ENCODE measurements at places on chromosomes 16 and 17.

GRCh38 chr16:17518441-17518840, 47.7 kb upstream of the XYLT1 start:
- DNase-seq: no peak

DNA sequence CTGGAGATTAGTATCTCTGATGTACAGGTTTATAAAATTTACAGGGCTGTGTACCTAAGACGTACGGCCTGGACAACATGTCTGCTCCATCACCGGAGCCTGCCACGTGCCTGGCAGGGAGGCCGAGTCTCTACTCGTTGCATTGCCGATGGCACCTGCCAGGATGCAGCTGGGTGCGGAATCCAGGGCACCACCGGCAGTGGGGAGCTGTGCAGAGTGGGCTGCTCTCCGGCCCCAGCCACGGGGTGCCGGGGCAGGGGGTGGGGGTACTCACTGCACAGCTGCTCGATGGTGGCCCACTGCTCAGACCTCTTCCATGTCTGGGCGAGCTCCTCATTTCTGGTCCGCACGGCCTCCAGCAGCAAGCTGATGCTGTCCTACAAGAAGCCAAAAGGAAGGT, 13.1 kb upstream of the FAAP100 start:
- no peak for DNase-seq

DNA sequence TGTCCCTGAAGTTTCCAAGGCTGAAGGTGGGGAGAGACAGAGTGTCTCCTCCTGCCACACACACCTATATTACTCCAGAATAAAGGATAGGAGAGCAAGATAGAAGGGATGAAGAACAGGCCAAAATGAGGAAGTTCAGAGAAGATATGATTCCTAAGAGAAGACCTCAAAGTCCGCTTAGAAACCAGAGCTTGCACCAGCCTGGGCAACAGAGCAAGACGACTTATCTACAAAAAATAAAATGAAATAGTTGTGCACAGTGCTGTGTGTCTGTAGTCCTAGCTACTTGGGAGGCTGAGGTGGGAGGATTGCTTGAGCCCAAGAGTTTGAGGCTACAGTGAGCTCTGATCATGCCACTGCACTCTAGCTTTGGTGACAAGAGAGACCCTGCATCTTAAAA, 128.2 kb downstream of the HS3ST3B1 start:
- DNase-seq: no peak

GRCh38 chr16:28193530-28194423, 18.0 kb downstream of the XPO6 start:
- DNase-seq: peak; percentile 19

- no peak for DNase-seq
Observed at GRCh38 chr16:57256601-57257395, 11.7 kb downstream of the ARL2BP start.

GRCh38 chr16:17951378-17951777, 385.2 kb downstream of the NPIPA8 start:
- DNase-seq: no peak

DNA sequence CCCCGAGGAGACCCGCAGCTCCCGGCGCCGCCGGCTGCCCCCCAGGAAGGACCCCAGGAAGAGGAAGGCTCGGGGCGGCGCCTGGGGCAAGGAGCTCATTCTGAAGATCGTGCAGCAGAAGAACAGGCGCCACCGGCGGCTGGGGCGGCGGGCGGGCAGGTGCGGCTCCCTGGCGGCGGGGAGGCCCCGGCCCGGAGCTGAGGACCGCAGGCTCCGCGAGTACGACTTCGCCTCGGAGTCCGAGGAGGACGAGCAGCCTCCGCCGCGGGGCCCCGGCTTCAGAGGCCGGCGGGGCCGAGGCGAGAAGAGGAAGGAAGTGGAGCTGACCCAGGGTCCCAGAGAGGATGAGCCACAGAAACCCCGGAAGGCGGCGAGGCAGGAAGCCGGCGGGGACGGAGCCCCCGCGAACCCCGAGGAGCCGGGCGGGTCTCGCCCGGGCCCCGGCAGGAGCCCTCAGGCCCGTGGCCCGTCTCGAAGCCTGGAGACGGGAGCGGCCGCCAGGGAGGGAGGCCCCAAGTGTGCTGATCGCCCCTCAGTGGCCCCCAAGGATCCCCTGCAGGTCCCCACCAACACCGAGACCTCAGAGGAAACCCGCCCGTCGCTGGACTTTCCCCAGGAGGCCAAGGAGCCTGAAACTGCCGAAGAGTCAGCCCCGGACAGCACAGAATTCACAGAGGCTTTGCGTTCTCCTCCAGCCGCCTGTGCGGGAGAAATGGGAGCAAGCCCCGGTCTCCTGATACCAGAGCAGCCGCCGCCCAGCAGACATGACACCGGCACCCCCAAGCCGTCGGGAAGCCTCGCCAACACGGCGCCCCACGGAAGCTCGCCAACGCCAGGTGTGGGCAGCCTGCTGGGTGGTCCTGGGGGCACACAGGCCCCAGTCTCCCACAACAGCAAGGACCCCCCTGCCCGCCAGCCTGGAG, 22.3 kb upstream of the ZFPM1 start:
- no peak for DNase-seq

GRCh38 chr17:2043785-2044184, 2.0 kb downstream of the OVCA2 start:
- DNase-seq: no peak

GRCh38 chr16:85424260-85425073, 188.7 kb upstream of the GSE1 start:
- DNase-seq: no peak

DNA sequence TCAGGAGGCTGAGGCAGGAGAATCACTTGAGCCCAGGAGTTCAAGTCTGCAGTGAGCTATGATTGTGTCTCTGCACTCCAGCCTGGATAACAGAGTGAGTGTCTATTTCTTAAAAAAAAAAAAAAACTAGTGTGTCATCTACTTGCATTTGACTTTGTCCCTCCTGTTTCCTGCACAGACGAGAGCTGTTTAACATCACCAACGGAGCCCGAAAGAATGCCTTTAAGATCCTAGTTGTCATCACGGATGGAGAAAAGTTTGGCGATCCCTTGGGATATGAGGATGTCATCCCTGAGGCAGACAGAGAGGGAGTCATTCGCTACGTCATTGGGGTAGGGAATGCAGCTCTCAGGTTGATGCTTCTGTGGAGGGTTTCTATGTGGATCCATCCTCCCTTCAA, 13.4 kb downstream of the ITGAM start:
- no peak for DNase-seq

DNA sequence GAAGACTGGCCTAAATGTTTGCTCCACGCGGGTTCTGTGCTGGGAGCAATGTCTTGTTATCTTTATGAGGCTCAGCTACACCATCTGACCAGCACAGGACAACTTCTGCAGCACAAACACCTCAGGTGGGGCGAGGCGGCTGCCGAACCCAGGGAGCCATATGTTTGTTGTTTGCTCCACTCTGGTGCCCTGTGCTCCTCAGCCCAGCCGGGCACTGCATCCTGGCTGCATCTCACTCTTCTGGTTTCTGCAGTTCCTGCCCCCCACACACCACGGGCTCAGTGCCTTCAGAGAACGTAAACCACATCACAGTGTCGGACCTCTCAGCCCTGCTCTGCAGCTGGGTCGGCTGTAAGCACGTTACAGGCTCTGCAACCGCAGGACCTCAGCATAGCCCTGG, 32.4 kb downstream of the MXRA7 start:
- no peak for DNase-seq

GRCh38 chr16:11639925-11640899, 28.0 kb upstream of the SNN start:
- peak; percentile 87 for DNase-seq

- no peak for DNase-seq
Observed at GRCh38 chr16:48101069-48101674, 54.6 kb downstream of the ABCC12 start.

- no peak for DNase-seq
Observed at GRCh38 chr16:88424587-88425235, 28.4 kb upstream of the ZFPM1 start.

DNA sequence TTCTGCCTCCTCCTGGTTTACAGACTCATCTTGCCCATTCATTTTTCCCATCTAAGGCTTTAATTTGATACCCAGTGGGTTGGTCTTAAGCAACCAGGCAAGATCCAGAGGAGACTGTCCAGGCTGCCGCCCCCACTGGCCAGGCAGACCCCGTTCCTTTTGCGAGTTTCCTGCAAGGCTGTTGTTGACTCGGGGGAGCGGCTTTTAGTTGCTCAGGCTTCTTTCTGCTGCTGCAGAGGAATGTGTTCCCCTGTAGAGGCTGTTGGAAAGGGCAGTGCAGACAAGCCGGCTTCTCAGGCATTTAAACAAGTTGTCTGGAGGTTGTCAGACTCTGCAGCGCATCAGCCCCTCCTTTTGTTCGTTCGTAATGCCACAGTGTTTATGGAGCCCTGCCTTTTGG, 231.2 kb downstream of the PRKCA start:
- no peak for DNase-seq

- no peak for DNase-seq
Observed at GRCh38 chr17:45440161-45440778, 7.6 kb upstream of the ARHGAP27 start.

DNA sequence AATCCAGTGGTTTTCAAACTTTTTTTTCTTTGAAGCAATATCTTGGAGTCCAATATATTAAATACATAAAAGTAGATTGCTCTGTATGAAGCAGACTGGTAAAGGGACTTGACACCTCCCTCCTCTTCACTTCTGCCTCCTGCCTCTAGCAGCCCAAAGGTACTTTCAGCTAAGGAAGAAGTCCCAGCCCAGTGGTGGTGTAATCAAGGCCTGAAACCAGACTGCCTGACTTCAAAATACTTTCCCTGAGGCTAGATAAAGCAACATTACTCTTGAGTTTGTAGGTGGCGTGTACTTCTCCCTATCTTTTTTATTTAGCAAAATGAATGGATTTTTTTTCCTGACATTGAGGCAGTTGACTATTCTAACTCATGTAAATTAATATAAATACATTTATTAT, 122.4 kb upstream of the TMEM97 start:
- DNase-seq: no peak

DNA sequence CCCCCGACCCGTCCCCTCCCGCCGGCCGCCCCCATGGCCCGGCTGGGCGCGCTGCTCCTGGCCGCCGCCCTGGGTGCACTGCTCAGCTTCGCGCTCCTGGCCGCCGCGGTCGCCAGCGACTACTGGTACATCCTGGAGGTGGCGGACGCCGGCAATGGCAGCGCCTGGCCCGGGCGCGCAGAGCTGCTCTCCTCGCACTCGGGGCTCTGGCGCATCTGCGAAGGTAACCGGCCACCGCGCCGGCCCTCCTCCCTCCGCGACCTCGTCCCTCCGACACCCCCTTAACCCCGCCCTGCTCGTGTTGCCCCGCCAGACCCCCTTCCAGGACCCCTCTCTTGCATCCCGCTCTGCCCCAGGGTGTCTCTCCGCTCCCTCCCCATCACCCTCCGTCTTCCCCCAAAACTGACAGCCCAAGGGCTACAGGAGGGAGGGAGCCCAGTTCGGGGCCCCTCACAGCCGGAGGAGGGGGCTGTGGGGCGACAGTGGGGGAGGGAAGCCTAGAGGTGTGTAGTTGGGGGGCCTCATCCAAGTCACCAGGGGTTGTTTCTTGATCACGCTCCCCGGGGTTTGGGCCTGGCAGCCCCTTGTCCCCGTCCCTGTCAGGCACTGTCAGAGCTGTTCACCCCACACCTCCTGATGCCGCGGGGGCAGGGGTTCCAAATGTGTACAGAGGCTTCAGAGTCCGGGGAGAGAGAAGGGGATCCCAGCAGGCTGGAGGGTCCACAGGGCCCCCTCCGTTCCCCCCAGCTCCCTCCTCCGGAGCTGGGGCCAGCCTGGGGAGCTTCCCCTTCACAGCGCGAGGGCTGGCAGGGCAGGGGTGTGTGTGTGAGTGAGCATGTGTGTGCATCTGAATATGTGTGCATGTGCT, 794 bp downstream of the TMEM235 start:
- no peak for DNase-seq

- no peak for DNase-seq
Observed at GRCh38 chr17:63490329-63490728, 13.5 kb downstream of the ACE start.

DNA sequence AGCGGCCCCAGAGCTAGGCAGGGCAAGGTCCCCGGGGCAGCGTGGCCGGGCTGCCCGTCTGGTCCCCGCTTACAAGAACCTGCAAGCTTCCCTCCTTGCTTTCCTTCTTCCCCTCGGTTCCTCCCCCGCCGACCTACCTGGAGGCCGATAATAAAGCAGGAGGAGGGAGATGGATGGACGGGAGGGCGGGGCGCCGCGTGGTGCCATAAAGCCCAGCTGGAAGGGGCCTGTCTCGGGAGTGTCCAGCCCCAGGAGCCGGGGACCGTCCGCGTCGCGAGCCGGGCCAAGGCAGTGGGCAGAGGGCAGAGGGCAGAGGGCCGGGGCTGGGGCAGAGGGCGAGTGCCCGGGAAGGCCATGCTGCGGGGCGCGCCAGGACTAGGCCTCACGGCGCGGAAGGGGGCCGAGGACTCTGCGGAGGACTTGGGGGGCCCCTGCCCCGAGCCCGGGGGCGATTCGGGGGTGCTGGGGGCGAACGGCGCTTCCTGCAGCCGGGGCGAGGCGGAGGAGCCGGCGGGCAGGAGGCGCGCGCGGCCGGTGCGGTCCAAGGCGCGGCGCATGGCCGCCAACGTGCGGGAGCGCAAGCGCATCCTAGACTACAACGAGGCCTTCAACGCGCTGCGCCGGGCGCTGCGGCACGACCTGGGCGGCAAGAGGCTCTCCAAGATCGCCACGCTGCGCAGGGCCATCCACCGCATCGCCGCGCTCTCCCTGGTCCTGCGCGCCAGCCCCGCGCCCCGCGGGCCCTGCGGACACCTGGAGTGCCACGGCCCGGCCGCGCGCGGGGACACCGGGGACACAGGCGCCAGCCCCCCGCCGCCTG, at the start of gene BHLHA9:
BHLHA9 (plus strand) TSS at position 235 of the 820 bp plus-strand sequence; CDS start at position 355, 120 bp downstream.
- DNase-seq: no peak

DNA sequence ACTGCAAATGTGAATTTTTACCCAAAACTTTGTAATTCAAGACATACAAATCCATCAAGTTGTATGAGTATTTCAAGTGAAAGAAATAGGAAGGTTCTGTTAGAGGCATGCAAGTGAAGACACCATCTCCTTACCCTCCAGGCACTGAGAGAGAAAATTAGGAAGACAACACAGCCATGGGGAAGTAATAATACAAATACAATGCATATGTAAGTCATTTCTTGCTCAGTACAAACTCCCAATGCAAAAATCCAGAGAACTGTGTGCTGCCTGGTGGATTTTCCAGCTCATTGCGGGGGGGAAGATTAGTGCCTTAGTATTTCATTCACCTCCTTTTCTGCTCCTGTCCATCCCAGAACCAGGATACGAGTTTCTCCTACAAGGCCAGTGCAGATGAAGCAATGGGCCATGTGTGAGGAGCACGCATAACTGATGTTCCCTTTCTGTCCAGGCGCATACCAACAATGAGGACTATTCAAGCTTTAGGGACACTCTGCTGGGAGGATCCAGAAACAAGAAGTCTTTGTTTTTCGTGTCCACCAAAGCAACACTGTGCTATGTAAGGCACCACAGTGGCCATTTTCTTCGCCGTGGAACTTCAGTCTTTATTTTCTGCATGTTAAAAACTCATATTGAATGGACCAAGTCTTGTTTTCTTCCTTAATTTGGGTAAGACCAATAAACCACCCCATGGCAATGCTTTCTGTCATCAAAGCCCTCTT, 143.7 kb upstream of the RCVRN start:
- DNase-seq: no peak

- no peak for DNase-seq
Observed at GRCh38 chr16:49419862-49420261, 46.3 kb downstream of the C16orf78 start.
